ENCODE measurements at places on chromosomes 2 and 18. TPM values are rescaled to one million over a fixed set of nuclear protein-coding genes. Genes with fewer than 3 reads are reported as not detected.

GRCh38 chr2:121884511-121884921, 129.1 kb downstream of the TSN start:
- DNase-seq: no peak

- DNase-seq: no peak
These were observed 452.2 kb downstream of the MBD2 start for GRCh38 chr18:53772293-53772692.

GRCh38 chr18:49563701-49564517, 2.1 kb downstream of the LIPG start:
- no peak for DNase-seq

GRCh38 chr2:99862566-99862965, 279.8 kb downstream of the AFF3 start:
- DNase-seq: no peak

DNA sequence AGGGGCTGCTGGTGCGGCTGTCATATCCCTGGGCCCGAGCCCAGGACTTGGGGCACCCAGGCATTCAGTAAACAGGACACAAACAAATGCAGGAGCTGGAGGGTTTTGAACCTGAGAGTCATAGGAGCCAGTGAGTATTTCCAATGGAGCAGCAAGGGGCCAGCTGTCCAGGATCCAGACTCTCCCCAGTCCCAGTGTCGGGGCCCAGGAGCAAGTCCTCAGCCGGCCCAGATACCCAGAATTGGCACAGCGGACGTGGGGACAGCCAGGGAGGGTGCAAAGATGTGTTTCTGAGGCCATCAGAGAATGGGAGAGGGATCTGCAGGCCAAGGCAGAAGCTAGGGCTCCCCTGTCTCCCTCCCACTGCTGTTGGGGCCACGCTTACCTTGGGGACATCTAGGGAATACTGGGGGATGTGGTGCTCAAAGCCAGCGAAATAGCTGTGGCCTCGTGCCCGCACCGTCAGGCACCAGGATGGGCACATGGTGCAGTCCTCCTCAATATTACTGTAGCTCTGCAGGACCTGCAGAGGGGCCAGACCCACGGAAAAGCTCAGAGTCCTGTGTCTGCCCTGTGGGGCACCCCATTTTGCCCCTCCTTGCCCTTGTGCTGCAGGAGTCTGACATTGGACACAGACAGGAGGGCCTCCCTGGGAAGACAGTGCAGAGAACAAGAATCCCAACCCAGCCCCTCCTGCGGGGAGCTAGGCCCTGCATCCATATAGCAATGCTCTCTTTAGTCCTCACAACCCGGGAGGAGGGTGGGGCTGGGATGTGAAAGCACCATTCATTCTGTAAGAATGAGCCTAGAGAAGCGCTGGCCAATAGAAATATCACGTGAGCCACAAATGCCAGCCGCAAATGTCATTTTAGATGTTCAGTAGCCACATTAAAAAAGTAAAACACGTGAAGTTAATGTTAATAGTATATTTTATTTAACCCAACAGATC, 15.4 kb downstream of the CFAP65 start:
- peak; percentile 58 for DNase-seq

GRCh38 chr18:7748251-7749007, 181.3 kb downstream of the PTPRM start:
- no peak for DNase-seq

DNA sequence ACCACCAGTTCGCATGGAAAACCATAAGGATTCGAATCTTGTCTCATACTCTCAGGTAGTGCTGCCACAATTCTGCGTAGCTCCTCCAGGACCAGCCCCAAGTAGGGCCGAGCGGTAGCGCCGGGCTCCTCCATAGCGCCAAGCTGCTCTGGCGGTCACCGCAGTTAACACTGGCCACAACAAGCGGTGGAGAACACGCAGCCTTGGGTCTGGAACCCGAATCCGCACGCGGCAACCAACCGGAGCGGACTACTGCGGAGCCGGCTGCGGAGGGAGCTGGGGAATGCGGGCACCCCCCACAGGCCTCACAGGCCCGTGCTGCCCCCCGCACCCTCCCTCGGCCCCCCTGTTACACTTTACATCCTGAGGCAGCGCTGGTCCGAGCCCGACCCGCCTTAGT, 531.5 kb downstream of the STK39 start:
- DNase-seq: no peak

DNA sequence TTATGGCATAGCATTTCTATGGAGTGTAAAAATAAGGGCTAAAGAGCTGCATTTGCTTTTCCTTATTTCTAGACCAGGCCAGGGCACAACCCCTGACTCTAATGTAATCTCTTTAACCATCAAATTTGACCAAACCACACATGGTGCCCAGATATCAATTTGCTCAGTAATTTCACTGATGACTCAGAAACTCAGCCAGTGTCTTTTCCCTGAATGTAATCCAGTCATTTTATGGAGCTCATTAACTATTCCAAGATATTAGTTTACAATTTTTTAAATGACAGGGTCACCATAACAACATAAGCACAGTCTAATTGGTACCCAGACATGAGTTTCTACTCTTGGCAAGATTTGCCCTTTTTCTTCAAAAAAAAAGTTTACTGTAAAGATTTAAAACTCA, 270.8 kb upstream of the AGAP1 start:
- DNase-seq: no peak

DNA sequence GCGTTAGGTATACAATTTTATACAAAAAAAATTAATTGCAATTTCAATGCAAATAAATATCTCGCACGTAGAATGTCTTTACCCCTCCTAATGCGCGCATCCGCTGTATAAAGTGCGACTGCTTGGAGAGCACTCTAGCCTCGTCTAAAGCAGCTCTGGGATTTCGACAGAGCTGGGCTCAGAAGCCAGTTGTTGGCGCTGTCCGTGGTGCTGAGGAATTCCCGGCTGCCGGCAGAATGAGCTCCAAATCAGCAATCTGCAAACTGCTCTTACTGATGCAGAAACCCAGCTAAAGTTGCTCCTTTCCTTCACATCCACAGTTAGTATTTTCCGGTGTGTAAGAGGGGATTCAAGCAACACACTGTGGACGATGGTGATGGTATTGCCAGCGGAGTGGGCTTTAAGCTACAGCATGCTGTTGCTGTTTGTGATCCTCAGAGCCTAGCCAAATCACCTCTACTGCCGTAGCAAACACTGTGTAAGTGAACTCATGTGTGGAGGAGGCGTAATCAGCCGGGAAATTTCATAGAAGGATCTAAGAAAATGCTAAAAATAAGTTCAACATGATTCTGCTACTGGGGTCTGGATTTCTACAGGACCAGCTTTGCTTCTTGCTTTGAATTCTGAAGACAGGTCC, at the start of gene VWC2L:
TSS of gene VWC2L (plus strand) at position 137 of the 637 bp plus-strand sequence. CDS start 3,140 bp downstream, outside the sequence.
- no peak for DNase-seq

DNA sequence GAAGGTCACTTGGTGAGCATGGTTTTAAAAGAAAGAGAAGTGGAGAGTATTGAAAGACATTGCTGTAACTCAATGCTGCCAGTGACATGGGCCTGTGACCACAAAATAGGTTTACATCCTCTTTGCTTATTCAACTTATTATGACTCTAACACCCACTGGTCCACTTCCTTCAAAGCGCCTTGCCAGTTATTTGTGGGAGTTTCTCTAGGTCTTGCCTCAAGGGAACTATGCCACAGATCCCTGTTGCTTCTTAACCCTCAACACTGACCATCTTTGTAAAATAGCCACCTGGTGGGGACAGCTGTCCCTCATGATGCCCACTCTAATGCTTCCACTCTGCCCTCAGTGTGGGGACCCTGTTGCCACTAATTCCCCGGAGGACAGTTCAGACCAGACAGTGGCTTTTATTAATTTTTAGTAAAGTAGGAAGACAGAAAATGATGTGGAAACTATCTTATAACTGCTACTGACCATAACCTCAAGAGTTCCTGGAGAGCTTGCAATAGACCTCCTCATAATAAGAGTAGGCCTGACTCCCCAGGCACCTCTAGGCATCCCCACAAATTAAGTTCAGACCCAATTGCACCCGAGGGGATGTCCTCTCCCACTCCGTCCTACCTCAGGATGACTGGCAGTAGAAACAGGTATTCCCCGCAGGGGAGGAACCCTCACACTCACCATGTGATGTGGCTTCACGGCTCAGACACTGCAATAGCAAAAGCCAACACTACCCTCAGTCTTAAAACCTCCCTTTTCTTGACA, 31.3 kb upstream of the SLC25A52 start:
- no peak for DNase-seq

GRCh38 chr18:3998698-3999333, 456.3 kb downstream of the DLGAP1 start:
- DNase-seq: no peak

DNA sequence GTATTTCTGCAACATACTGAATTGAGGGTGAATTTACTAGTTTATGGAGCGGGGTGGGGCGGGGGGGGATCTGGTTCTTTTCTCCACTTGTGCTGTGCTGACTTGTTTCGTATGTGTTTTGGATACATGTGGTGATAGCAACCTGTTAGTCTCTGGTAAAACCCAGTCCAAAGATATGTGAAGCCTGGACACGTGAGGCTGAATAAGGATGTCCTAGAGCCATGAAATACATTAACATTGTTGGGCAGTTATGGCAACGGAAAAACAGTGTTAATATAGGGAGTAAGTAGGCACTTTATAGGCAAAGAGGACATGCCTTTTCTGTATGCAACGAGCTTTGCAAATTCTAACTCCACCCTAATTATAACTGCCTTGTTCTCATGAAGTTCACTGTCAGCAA, 42.1 kb upstream of the NEMP2 start:
- no peak for DNase-seq

- DNase-seq: no peak
These were observed 259.0 kb downstream of the AGAP1 start for GRCh38 chr2:235752846-235753245.

- no peak for DNase-seq
These were observed 10.8 kb downstream of the SNED1 start for GRCh38 chr2:241009191-241009590.

- no peak for DNase-seq
These were observed 219.9 kb downstream of the SH3RF3 start for GRCh38 chr2:109348671-109349502.

Gene CRYGD
- not detected for total RNA-seq

Gene RGPD4
- 0.13 TPM for total RNA-seq

Gene LRRC30
- not detected for total RNA-seq

Gene ACKR3
- total RNA-seq: 66.0 TPM

Gene DCDC2C
- not detected for total RNA-seq

Gene OTX1
- total RNA-seq: 0.37 TPM

Gene RTP5
- 0.79 TPM for total RNA-seq

Gene UPP2
- not detected for total RNA-seq

Gene C2orf72
- not detected for total RNA-seq

Data from spleen (tissue), 13 donors.